A549 treated with DMSO at 1 μM for 4 hours (cell line): ENCODE measurements at places on chromosomes 3 and 15. TPM values are rescaled to one million over a fixed set of nuclear protein-coding genes. Genes with fewer than 3 reads are reported as not detected.

Gene C3orf80
- total RNA-seq: 1.8 to 2.7 TPM (median 1.9 TPM) in 5 replicates

Gene FBLN2
- total RNA-seq: 1.5 to 2.8 TPM (median 2.3 TPM) in 5 replicates

Gene DGKG
- 9.0 to 15.4 TPM (median 10.1 TPM) in 5 replicates for total RNA-seq

Gene SLC22A13
- 0.05 to 0.09 TPM in 2 of 5 replicates, not detected in the others for total RNA-seq

Gene FSD2
- not detected in 5 replicates for total RNA-seq

Gene FOXB1
- total RNA-seq: not detected in 5 replicates

Gene CD200R1
- total RNA-seq: 0.06 to 0.10 TPM (median 0.06 TPM) in 3 of 5 replicates, not detected in the others

Gene IL1RAP
- 5.9 to 7.8 TPM (median 6.0 TPM) in 5 replicates for total RNA-seq

Gene ATP13A5
- not detected in 5 replicates for total RNA-seq
